ENCODE measurements at places on chromosomes 13 and 19.

DNA sequence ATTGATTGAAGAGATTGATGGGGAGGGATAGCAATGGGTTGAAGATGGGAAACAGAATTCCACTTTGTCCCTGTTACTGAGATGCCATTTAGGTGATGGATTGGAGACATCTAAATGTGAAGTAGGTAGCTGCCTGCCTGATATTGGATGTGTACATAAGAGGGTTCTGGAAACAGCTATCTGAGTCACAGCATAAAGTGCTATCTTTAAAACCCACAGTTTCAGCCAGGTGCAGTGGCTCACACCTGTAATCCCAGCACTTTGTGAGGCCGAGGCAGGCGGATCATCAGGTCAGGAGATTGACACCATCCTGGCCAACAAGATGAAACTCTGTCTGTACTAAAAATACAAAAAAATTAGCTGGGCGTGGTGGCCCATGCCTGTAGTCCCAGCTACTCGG is 72.6 kb downstream of the DNAJC3 start:
- DNase-seq, result no peak

DNA sequence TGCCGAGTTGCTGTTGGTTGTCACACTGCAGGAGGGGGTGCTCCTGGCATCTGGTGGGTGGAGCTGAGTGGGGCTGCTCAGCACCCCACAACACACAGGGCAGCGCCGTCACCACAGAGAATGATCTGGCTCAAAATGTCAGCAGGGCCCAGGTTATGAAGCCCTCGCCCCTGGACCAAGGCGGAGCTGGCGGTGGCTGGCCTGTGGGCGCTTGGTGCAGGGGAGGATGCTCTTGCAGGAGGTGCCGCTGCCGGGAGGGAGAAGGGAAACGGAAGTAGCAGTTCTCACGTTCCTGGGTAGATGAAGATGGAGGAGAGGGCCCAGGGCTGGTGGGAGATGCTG is 14.2 kb upstream of the LENG8 start:
- no peak for DNase-seq

DNA sequence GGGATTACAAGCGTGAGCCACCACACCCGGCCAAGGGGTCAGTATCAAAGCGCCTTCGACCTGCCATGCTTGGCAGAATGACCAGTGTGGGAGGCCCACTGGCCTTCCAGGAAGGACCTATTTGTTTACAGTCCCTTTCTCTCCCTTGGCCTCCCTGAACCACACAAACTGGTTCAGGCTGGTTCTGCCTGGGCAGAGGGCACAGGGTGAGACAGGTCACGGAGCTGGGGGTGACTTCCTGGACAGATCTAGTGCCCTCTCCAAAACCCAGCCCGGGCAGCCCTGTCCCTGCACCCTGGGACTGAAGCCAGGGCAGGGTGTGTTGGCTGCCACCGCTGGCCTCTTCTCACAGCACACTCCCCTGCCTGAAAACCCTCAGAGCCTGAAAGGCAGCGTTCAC is 11.3 kb downstream of the PLEKHF1 start:
- DNase-seq, result no peak

GRCh38 chr13:40231311-40231710 is 435.1 kb downstream of the FOXO1 start:
- DNase-seq, result no peak

DNA sequence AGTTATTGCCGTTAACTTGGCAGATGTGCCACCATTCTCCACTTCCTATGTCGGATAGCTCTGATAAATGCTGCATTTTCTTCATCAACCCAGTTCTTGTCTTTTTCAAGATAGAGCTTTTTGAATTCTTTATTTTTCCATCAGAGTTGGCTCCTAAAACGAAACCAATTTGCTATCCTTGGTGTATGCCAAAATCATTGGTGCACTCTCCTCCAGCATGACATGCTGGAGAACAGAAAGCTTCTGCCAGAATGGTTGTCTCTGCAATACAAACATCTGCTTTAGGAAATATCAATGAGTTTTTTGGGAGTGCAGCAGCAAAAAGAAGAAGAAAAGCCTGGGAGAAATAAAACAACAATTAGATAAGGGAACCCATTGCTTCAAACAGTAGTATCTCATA is 124.2 kb downstream of the CDK8 start:
- no peak for DNase-seq

- DNase-seq, result no peak
Measured at GRCh38 chr13:48621056-48621455, 32.7 kb upstream of the CYSLTR2 start.

DNA sequence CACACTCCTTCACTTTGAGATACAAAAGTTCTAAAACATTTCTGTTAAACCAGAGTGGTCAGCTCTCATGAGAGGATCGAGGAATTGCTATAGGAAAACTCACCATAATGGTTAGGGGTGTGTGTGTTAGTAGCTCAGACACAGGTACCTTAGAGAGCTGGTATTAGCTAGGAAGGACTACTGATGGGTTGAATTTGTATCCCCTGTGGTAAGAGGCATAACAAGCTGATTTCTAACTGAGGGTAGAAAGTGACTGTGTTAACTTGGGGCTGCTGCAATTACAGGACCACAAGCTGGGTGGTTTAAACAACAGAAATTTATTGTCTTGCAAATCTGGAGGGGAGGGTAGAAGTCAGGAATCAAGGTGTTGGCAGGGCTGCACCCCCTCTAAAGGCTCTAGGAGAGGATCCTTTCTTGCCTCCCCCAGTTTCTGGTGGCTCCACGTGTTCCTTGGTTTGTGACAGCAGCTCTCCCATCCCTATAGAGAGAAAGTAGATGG is 17.4 kb downstream of the LEUTX start:
- no peak for DNase-seq

DNA sequence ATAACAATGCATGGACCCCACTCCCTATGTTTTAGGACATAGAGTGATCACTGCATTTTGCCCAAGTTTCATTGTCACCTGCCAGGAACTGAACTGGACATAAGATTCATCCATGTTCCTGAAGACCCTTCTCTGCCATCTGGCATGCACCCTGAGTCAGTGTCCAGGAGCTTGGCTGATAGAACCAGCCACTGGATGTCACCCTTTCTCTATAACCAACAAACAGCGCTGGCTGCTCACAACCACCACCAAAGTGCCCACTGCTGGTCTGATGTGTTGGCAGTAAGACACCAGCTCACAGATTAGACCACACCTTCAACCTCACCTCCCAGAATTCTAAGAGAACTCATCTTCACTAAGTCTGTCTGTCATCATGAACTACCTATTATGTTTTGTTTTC is 333.4 kb downstream of the ITGBL1 start:
- peak; percentile 65 for DNase-seq

DNA sequence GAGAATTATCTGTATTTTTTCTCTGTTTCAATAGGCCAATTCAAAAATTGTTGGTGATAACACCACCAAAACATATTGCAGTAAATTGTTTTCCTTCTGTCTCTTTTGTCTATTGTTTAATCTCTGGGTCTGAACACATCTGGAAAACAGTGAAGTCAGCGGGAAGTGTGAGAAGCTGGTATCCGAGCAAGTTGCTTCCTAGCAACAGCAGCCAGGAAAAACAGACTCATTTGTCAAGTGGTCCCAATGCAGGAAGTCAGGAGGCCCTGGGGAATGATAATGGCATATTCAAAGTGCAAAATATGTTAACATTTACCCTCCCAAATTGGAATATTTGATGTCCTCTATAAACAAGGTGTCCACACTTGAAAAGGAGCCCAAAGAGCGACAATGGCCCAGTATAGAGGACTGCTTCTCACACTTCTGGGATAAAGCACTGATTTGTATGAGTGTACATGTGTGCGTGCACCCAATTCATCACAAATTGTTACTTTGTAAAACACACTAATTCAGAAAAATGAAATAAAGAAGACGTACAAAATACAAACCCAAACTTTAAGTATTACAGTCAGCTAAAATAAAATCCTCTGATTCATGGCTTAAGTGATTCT is 515.0 kb downstream of the TBC1D4 start:
- no peak for DNase-seq

DNA sequence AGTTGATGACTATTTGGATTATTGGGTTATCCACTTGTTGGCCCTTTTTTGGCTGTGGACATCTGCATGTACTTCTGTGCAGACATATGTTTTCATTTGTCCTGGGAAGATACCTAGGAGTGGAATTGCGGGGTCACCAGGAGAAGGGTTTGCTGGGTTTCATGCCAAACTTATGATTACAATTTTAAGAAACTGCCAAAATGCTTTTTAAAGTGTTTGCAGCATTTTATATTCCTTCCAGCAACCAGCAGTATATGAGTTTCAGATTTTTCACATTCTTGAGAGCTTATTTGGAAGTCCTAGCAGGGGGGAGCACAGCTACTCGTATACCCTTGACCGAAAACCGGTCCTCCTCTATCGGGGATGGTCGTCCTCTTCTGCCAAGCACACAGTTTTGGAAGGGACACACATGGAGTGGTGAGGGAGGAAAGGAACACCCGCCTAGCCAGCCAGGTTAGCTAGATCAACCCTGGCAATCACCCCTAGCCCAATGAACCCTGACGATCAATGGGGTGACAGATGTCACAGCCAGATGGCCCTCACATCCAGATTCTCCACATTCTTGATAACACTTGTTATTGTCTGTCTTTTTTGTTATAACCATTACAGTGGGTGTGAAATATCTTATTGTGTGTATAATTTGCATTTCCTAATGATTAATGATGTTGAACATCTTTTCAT is 26.7 kb upstream of the RNF113B start:
- no peak for DNase-seq

- no peak for DNase-seq
Measured at GRCh38 chr13:112819111-112819510, 129.3 kb downstream of the ATP11A start.

DNA sequence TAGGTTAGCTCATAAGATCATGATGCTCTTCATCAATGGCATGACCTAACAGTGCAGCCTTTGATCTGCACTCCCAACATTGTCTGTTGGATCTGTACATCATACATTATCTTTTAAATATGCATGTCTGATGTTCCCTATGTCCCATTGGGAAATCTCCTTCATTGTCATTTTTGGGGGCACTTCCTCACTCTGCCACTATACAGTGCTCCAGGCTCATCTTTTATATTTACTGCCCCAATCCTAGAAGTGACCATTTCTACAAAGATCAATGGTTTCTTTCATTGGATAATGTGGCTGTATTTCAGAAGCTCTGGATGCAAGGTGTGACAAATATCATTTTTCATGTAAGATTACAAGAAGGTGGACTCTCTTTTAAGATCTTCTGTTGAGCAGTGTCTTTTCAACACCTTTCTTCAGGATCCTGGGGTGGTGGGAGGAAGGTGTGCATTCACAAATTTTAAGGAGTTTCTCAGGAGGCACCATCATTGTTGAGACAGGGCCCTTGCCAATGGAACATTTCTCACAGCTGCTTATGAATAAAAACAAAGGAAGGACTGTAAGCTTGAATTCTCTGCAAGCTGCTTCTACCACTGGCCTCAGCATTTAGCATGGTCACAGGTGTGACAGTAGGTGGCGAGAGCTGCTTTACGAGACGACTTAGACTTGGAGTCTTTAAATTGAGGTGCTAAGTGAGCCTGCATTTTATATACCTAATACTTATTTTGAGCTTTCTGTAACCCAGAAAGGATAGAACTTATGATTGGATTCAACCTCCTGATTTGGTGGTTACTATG is 403.0 kb downstream of the LMO7 start:
- no peak for DNase-seq

DNA sequence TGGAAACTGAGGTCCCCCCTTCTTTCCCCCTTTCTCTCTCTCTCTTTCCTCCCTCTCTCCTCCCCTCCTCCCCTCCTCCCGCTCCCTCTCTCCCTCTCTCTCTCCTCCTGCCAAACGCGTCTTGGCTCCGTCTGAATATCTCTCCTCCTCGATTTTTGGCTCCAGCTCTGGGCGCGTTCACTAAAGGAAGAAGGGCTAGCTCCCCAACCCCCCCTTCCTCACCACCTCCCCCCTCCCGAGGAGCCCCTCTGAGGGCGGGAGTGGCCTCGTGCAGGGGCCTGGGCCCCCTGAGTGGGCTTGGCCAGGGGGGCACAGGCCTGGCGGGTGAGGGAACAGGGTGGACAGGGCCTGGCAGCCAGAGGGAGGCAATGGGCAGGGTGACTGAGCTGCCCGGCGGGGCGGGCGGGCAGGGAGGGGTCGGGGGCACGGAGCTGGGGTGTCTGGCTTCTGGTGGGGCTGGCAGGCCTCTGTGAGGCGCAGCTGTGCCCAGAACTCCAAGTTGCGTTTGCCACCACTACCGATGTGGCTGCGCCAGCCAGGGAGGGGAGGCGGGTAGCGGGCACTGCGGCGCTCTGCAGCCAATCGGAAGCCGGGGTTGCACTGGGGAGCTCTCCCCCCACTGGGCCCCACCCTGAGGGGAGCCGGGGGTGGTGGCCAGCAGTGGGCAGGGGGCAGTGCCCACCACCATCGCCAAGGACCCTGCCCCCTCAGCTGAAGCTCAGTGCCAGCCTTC is 7.1 kb downstream of the NFIX start:
- no peak for DNase-seq

DNA sequence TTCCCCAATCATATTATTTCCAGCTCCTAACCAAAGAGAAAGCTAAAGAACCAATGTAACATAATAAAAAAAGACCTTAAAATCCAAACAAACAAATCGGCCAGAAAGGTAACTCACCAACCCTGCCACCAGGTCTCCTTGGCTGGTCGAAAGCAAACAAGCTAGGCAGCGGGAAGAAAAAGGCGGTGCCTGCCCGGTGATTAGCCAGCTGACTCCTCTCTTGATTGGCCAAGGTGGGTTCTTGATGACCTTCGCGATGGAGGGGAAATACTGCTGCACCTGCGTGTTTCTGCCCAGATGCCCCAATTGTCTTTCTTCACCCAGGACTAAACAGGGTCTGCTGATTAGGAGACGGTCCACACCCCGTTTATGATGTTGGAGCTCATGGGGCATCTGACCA is at the start of gene NLRP11:
NLRP11 (minus strand) TSS at position 154 of the 400 bp plus-strand sequence. CDS start 13,825 bp downstream, outside the sequence.
- no peak for DNase-seq

DNA sequence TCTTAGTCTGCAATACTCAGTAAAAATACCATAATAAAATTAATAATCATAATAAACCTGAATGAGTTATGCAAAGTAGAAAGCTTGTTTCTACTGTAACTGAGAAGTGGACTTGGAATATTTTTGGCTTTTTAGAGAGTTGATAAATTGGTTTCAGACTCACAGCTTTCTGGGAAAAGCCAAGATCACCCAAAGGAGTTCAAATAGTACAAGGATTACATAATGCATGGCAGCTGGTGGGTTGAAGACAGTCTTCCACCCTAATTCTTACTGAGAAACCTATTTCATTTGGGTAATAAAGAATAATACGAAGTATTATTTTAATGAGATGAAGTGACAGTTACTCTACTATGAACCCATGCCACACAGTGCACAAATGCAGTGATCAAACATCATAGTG is 139.4 kb upstream of the KLF12 start:
- no peak for DNase-seq

- DNase-seq, result no peak
Measured at GRCh38 chr19:40247178-40247577, 20.7 kb upstream of the CCNP start.
